T-helper 1 cell (primary cell): ENCODE measurements at places on chromosomes 3 and 15.

GRCh38 chr15:67065531-67066005 is at the start of gene SMAD3:
TSS of gene SMAD3 (plus strand) at chr15:67065602. CDS start at chr15:67066155, 553 bp downstream.
- peak; percentile 60 for DNase-seq

DNA sequence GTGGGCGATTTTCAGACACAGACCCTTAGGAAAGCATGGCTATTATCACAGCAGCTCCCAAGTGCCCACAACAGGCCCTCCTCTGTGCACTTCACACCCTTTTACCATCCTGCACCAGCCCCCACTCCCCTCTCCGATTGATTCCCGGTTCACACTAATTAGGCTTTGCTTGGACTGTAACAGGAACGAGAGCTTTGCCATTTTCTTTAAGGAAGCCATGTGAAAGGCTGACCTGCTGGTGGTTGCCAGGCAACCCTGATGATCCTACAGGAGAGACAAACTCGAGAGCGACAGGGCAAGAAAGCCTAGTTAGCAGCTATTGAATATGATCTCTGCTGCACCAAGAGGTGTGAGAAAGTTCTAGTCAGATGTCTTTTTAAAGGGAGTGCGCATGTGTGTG is 28.2 kb upstream of the DET1 start:
- no peak for DNase-seq

DNA sequence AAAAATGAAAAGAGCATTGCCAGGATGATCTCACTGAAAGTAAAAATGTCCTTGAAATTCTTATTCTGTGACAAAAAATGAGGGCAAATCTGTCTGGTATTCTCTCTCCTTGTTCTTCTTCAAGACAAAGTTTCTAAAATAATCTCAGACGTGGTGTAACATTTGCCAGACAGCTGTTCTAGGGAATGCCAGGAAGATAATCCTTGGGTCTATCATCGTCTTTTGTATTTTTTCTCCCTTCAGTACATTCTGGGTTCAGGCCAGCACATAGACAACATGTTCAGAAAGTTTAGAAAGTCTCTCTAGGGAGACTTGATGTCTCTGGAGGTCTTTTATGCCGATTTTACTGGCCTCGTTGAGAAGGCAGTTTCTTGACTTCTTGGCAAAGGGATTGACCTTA is 121.2 kb upstream of the HES1 start:
- DNase-seq = no peak

- DNase-seq = no peak
Measured at GRCh38 chr3:69370156-69370883, 15.6 kb downstream of the FRMD4B start.

- no peak for DNase-seq
Measured at GRCh38 chr3:189685860-189686259, 54.7 kb downstream of the TP63 start.

- no peak for DNase-seq
Measured at GRCh38 chr3:23738944-23739343, 66.8 kb upstream of the UBE2E1 start.

DNA sequence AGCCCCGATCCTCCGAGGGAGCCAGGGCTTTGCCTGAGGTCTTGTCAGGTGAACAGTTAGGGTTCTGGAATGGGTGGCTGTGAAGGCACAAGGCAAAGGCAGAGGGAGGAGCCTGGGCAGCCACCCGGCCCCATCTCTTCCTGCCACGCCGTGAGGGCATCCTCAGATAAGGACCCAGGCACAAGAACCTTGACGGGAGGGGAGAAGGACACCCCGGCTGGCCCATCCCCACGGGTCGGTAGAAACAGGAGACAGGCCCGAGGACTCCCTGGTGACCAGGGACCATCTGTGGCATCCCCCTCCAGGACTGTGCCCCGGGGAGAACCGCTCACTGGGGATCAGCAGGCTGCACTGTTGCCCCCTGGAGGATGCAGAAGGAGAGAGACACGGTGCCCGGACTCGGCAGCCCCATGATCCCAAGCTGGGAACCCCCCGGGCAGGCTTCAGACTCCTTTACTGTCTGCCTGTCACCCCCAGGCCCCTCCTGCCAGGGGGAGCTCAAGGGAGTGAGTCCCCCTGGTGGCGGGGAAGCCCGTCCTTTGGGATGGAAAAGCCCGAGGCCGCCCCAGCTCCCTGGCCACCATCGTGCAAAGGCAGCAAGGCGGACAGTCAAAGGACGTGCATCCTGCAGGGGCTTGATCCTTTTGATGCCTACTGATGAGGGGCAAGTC is 12.3 kb upstream of the PCSK6 start:
- DNase-seq = no peak

GRCh38 chr3:123422457-123422856 is 26.4 kb downstream of the ADCY5 start:
- DNase-seq = no peak

DNA sequence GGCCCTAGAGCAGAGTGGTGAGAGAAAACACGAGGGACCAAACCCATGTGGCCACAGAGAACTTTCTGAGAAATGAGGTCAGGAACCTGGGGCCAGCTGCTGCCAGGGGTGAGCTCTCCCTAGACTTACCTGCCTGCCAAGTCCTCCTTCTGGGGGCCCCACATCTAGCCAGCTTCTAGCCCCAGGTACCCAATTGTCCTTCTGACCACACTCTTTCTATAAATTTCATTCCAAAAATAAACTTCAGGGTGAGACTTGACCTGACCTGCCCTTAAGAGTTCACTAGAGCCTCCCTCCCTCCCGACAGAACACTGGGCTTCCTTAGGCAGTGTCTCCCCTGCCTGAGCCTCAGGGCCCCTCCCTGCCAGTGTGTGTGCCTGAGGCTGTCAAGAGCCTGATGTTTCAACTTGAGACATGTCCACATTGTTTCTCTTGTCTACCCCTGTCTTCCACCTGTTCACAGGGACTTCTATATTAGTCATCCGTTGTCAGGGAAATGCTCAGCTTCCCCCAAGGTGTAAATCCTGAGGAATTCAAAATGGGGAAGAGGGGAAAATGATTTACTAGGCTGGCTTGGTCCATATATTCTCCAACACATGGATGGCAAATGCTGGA is 312.8 kb upstream of the TLE3 start:
- DNase-seq = no peak

DNA sequence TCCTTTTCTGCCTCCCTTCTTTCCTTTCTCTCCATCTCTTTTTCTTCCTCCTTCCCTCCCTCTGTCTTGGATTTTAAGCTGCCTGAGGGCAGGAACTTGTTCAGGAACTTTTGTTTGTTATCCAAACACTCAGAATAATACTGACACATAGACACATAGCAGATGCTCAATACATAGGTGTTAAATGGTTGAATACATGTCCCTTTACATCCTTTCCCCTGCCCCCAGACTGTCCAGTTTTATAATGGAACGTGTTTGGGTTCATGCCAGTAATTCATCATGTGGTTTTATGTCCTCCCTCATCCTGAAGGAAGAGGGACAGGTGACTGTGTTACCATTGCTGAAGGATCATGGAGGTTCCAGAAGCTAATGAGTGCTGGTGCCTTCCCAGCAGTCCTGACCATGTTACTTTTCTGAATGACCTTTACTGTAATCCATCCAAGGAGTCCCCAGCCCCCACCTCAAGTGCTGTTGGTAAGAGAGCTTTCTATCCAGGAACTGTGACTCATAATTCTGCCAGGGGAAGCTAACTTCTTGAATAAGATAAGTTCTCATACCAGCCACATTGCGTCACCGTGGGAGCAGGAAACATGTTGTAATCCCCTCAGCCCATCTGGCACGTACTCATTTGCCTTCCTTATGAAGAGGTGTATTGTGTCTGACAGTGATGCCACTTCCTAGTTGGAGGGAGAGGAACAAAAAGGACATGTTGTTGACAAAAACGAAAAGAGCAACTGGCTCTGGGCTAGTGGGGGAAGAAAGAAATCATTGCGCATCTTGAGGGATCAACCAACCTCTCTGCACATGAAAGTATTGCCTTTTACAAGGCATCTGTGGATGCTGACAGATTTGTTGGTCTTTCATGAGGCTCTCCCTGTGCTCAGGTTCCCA is 52.4 kb downstream of the IL1RAP start:
- no peak for DNase-seq

- no peak for DNase-seq
Measured at GRCh38 chr3:80701349-80701748, 933.6 kb upstream of the ROBO1 start.

GRCh38 chr15:80778964-80779657 is at the start of gene CEMIP:
TSS of gene CEMIP (plus strand) at chr15:80779370. CDS start at chr15:80873880, 94,510 bp downstream.
- no peak for DNase-seq

DNA sequence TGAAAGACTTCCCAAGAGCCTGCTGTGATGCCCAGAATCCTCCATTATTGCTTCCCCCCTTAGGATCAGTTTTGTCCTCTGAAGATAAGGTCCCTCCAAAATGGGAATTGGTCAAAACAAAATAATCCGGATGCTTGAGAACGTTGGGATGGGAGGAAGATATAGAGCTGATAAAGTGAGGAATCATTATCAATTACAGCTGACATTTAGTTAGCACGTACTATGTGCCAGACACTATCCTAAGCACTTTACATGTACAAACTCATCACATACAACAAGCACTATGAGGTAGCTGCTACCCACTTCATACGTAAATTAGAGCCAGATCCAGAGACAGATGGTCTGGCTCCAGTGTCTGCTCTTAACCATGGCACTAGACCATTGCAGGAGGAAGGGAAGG is 6.6 kb upstream of the RPP25 start:
- no peak for DNase-seq

- DNase-seq = no peak
Measured at GRCh38 chr3:114005481-114005880, 50.8 kb downstream of the CCDC191 start.

DNA sequence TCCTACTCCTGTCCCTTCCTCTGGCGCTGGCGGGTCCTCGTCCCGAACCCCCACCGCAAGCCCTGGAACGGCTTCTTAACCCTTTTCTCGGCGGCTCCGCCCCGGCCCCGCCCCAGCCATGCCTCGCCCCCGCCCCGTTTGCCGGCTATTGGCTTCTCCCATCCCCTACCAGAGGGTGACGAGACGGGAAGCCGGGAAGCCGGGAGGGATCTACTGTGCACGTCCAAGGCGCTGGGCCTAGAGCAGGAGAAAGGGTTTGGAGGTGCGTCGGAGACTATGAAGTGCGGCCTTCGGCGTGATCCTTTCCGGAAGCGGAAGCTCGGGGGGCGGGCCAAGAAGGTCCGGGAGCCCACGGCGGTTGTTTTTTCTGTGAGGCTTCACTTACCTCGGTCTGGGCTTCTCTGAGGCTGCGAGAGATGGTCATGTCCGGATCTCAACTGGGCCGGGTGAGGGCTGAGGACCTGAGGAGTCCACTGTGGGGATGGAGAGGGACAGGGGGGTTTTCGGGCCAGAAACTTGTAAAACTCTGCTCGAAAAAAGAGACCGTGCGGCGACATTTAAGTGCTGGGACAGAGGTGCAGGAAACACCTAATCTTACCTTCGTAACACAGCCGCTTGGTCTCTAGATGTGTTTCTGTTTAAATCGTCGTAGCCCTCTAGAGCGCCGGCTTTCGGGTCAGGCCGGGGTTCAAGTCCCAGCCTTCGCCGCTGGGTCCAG is 21.4 kb downstream of the ROPN1B start:
- peak; percentile 64 for DNase-seq

GRCh38 chr3:88364926-88365325 is 215.2 kb downstream of the C3orf38 start:
- no peak for DNase-seq

GRCh38 chr3:128606094-128606493 is 44.5 kb downstream of the RPN1 start:
- no peak for DNase-seq

- DNase-seq = no peak
Measured at GRCh38 chr3:174110761-174111160, 713.2 kb downstream of the NLGN1 start.

DNA sequence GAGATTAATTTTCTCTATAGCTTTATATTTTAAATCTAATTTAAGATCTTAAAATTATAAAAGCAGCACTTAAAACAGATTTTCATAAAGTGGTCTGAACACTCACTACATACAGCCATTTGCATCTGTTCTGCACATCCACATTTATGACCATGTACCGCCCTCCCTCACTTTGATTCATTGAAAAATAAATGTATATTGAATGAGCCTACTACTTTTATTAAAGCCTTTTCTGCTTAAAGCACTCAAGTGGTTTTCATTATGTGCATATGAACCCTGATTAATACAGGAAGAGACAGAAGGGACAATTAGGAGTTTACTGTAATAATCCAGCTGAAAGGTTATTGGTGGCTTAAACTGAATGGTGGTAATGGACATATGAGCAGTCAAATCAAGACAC is 129.4 kb downstream of the DLG1 start:
- DNase-seq = no peak

GRCh38 chr3:124854009-124854408 is 33.2 kb downstream of the ITGB5 start:
- DNase-seq = no peak

GRCh38 chr3:66464512-66464894 is 36.3 kb downstream of the LRIG1 start:
- DNase-seq = no peak

DNA sequence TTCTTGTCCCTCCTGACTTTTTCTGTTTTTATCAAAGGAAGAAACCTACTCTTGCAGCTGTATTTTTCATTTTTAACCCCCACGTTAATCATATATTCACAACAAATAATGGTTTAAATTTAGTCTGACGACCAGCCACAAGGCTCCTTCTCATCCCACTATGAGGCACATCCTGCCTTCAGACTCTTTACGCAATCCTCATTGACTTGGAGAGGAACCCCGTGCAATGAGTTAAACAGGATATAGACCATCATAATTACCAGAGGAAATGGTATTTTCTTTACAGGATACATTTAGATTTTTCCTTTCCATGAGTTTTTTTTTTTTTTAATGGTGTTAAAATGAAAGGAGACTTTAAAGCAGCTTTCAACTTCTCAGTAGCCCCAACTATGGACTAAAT is 68.5 kb downstream of the WWTR1 start:
- DNase-seq = no peak

DNA sequence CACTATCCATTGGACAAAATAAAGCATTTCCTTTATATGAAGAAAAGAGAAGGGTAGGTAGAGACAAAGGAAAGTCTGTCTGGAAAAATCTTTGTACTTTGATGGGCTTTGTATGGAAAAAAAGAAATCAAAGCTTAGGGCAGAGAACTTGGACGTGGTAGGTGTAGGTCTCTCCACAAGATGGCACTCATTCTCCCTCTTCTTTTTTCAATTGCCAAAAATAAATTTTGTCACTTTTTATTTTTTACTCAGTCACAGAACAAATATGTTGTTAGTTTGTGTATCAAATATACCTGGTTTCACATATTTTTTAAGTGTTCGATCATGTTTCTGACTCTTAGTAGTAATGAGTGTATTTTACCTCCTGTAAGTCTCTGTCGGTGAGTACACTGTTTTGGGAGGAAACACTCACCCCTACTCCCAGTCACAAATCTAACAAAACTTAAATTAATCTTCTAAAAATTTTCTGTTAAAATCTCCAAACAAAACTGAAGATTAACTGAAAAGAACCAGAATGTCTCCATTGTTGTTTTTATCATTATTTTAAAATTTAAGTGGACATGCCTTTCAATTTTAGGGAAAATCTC is 415.8 kb upstream of the GOLIM4 start:
- no peak for DNase-seq
